Transverse colon (tissue), 4 donors: ENCODE measurements at places on chromosomes 5 and 9.

DNA sequence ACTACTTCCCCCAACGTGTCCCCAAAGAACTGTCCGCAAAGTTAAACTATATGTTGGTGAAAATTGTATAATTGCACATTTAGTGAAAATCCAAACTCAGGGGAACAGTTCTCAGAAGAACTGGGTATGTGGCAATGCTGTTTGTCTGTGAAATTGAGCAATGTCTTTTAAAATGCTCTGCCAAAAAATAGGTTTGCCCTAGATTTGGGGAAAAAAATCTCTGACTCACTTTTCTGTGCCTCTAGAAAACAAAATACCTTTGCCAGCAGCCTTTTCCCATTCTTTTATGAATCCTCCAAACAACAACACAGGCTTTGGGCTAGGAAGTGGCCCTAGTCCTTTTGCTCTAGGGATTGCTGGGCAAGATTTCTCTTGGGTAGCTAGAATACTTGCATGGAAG lies 37.4 kb upstream of the ZNF608 start:
- DNase-seq = no peak

DNA sequence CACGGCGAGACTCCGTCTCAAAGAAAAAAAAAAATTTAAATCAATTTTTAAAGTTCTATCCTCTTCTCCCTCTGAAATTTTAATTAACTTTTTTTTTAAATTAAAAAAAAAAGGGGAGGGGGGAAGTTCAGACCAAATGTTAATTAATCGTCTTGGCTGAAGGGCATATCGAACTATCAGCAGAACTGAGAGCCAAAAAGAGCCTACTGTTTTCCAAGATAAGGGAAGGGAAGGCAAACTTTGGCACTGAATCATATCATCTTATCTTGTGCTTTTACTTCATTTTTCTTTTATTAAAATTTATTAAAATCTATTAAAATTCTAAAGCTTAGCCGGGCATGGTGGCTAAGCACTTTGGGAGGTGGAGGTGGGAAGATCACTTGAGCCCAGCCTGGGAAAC lies 45.9 kb upstream of the MTMR12 start:
- no peak for DNase-seq

GRCh38 chr9:113369855-113370140 lies 7.0 kb downstream of the HDHD3 start:
- no peak for DNase-seq

DNA sequence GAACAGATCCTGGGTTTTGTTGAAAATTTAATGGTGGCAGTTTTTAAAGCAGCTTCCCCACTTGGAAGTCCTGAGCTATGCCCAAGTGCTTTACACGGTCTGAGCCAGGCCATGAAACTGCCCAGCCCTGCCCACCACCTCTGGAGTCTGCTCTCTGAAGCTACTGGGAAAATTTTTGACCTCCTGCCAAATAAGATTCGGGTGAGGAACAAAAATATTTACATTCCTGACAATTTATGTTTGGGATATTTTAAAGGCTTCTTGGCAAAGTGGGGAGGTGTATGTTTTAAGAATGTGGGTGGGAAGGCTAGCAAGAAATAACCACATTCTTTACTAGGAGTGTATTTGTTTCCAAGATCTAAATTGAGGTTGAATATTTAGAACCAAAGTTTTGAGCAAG lies 50.0 kb downstream of the HACD4 start:
- no peak for DNase-seq

DNA sequence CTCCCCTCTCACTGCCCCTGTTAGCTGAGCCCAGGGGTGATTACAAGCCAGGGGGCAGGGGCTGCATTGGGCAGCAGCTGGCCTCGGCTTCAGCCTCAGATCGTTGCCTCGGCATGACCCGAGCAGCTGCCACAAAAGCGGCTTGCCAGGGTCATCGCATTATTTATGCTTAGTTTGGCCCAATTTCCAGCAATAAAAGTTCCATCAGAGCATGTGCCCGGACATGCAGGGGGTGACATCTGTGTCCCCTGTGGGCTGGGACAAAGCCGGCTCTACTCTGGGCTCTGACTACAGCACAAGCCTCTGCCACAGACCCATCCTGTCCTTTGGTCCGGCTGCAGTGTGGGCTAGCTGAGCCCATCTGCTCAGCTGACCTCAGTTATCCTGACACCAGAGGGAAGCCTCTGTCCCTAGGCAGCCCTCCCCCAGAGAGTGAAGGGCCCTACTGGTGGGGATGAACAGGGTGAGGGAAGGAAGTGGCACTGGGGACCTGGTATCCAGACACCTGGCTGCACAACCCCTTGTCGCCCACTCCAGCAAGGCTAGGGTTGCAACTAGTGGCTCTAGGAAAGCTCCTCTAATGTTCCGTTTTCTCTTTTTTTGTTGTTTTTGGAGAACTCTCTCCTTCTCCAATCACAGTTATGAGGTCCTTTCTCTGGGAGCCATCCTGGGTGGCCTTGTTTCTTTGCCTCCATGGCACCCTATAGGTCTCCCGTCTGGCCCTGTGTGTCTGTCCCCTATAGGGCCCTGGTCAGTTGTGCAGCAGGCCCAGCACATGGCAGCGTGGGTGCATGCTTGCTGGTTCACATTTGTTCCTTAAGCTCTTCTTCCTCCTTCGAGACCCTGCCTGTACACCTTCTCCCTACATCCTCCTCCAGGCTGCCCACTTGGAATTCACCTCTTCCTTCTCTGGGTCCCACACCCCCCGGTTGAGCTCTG lies 13.3 kb upstream of the GADD45G start:
- no peak for DNase-seq

DNA sequence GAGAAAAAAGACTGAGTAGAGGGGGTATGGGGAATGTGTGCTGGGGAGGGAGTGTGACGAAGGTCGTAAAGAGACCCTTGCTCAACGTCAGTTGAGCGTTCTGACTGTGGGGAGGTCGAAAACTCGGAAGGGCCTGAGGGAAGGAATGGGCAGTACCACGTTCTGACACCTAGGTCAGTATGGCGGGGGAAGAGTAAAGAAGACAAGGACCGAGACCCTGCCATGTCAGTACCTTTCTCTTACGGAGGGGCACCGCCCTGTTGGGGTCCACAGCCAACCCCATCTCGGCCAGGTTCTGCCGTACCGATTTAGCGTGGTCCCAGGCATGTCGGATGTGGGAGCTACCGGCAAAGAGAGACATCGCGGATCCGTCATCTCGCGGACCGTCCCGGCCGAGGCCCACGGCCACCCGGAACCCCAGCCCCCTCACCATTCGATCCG lies 375 bp downstream of the NOP16 start:
- no peak for DNase-seq

GRCh38 chr5:2748861-2749513 lies 2.5 kb downstream of the IRX2 start:
- DNase-seq = no peak
